ENCODE measurements at places on chromosomes 1 and 21.

DNA sequence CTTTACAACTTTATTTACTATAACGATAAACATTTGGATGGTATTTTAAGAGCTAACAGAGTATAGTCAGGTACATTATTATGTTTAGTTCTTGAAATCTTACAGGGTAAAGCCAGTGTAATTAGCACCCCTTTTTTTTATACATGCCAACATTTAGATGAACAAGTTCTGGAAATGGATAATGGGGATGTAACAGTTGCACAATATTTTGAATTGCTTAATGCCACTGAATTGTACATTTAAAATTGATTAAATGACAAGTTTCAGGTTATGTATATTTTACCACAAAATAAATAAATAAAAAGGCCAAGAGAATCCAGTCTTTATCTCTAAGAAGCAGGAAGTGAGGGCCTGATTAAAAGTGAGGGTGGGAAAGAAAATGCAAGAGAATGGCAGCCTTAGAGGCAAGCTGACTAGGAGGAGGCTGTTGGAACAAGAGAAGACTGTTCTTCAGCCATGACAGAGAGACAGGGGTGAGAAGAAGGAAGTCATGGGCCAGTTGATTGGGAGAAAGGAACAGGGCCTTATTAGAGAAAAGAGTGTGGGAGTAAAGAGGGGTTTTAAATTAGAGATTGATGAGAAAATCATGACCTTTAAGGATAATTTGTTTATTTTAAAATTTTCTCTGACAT lies 49.9 kb upstream of the TNFSF18 start:
- no peak for DNase-seq

DNA sequence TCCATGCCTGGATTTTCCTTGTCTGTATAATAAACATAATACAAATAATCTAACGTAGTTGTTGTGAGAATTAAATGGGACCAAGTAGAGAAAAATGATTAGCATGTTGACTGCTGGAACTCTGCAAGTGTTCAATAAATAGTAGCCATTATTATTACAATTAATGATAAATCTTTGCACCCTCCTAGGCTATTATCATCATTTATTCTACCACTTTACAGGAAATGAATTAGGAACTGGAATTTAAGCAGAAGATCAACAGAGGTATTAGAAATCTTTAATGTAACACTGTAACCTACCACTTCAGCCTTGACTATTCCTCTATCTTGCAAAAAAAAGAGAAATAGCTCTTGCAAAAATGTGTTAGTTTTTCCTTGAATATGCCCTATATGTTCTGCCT lies 61.9 kb upstream of the TTC39A start:
- no peak for DNase-seq

DNA sequence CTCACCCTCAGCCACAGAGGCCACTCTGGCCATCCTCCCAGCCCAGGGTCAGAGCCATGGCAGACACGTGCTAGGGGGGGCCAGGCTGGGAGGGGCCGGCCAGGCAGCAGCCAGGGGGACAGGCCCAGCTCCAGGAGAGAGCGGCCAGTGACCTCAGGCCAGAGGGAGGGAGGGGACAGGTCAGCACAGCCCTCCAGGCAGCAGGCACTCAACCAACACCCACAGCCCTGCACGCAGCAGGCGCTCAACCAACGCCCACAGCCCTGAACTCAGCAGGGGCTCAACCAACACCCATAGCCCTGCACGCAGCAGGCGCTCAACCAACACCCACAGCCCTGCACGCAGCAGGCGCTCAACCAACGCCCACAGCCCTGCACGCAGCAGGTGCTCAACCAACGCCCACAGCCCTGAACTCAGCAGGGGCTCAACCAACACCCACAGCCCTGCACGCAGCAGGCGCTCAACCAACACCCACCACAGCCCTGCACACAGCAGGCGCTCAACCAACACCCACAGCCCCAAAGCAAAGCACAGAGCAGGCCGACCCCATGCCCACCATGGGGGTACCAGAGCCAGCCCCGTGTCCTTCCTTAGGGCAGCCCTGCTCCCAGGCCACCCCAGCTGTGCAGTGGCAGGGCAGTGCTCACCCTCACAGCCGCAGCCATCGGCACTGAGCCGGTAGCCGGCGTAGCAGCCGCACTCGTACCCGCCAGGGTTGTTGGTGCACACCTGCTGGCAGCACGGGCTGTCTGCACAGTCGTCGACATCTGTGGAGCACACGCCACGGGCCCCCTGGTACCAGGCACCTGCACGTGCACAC lies 55.9 kb downstream of the ARHGEF16 start:
- DNase-seq: no peak

GRCh38 chr1:207519505-207520399 lies 23.8 kb downstream of the CR1 start:
- DNase-seq: no peak

- DNase-seq: no peak
Observed at GRCh38 chr1:221712776-221713431, 29.0 kb downstream of the DUSP10 start.

- DNase-seq: peak; percentile 9
Observed at GRCh38 chr1:2174348-2175054, 20.1 kb downstream of the FAAP20 start.

DNA sequence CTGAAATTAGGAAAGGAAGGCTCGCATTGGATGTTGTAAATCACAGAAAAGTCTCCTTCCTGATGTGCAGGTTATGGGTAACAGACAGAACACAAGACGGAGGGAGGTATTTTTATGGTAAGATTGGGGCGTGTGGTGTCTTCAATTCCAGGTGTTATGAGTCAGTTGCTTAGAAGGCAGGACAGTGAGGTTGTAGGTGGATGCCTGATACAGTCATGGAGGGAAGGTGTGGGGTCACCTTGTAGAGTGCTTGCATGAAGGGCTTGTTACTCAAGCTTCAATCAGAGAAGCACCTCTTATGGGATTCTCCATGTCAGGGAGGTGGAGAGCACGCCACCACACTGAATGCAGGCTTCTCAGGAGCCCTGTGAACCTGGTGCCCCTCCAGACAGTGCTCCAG lies 63.1 kb downstream of the C1orf21 start:
- DNase-seq: no peak

DNA sequence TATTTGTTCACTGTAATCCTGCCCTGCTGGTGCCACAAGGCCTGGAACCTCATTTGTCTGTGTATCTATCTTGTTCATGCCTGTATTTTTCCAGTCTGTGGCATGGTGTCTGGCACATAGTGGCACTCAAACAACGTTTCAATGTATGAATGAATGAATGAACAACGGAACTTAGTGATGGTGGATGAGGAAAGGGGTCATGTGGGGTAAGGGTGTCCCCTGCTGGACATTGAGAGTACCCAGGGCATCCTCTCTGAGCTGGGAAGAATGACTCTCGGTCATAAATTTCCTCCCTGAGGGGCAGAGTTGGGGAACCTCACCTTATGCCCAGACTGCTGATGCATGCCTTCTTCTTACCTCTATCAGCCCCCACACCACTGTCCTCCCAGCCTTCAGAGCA lies 18.9 kb upstream of the ZNF683 start:
- no peak for DNase-seq

DNA sequence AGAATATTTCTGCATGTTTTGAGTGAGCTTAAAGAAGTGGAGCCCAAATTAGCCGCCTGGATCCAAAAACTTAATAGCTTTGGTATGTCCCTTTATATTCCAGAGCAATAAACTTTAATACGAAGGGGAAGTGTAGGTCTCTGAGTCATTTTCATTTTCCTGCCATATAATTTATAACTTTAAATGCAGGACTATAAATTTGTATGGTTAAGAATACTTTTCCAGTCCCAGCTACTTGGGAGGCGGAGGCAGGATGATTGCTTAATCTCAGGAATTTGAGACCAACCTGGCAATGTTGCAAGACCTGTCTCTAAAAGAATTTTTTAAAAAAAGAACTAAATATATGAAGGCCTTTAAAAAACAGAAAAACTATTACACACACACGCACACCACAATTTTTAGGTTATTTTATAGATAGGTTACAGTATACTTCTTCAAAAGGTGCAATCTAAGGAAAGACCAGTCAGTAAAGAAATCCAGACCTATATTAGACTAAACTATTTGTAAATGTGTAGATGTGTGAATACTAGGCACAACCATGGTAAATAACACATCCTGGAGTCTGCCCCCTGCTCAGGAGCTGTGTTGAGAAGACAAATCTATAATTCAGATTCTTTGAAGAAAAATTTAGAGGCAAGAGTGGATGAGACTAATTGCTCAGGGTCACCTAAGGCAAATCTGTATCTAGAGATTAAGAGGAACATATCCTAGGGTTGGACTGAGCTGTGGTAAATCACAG lies 80.3 kb downstream of the TTC3 start:
- no peak for DNase-seq

- DNase-seq: peak; percentile 26
Observed at GRCh38 chr1:154288661-154289060, 16.2 kb downstream of the HAX1 start.
